ENCODE measurements at places on chromosomes 4 and X.
A peak's percentile ranks its signal among the peaks of the same experiment; 100 is the strongest.

GRCh38 chr4:140870427-140870826 is 114.2 kb upstream of the TBC1D9 start:
- DNase-seq = no peak

DNA sequence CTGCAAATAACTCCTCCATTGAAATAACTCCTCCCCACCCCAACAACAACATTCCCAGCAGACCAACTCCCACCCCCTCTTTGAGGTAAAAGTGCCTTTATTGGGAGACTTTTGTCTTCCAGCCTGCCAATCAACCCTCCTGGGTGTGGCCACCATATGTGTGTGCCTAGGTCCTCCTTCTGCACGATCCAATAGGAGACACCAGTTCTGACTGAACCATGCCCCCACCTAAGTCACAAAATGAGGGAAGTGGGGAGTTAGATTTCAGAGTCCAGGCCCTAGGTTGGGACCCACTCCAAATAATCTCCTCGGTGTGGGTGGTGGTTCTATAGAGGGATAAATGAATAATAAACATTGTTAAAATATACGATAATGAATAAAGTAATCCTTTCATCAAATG is 3.0 kb downstream of the PLP2 start:
- no peak for DNase-seq

- peak; percentile 32 for DNase-seq
These were observed 51.5 kb downstream of the ALPK1 start for GRCh38 chr4:112348488-112349158.

DNA sequence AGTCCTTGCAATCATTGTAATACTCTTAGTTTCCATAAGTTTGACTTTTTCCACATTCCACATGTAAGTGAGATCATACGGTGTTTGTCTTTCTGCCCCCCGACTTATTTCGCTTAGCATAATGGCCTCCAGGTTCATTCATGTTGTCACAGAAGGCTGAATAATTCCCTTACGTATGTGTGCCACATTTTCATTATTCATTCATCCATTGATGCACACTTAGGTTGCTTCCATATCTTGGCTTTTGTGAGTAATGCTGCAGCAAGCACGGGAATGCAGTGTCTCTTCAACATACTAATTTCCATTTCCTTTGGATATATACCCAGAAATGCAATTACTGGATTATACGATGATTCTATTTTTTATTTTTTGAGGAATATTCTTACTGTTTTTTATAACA is 22.0 kb upstream of the VEGFC start:
- no peak for DNase-seq

GRCh38 chrX:50635162-50635561 is 164.5 kb upstream of the DGKK start:
- no peak for DNase-seq

- DNase-seq = no peak
These were observed 200.4 kb upstream of the GYPA start for GRCh38 chr4:144340931-144341330.

GRCh38 chrX:121802881-121803412 is 755.5 kb downstream of the GLUD2 start:
- DNase-seq = no peak

DNA sequence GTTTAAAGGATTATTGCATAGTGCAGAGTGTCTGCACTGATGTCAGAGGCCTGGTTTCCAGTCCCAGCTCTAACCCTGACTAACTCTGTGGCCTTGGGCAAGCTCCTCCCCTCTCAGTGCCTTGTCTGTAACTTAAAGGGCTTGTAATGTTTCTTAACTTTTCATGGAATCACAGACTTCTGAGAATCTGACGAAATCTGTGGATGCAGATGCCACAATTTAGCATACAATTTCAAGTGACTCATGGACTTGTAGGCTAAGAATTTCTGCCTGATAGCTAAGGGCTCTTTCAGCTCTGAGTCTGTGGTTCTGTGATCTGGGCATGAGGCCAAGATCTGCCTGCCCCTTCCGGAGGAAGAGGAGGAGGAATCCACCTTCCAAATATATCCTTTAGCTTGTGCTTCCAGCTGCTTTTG is 236.9 kb downstream of the AR start:
- DNase-seq = no peak

DNA sequence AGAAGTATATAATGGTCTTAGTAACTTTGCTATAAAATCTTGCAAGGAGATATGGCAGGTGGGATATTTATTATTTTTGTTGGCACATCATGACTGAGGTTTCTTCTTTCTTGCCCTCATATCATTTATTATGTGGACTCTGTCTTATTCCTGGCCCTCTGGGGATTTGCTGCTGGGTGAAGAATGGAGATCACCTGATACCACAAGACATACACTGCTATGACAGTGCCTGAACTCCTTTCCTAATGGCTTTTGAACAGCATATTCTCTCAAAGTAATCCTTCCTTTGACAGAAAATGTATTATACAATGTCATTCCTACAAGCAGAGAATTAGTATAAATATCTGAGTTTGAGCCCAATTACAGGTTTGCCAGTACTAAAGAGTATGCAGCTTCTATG is 22.0 kb upstream of the ADGRA3 start:
- no peak for DNase-seq

DNA sequence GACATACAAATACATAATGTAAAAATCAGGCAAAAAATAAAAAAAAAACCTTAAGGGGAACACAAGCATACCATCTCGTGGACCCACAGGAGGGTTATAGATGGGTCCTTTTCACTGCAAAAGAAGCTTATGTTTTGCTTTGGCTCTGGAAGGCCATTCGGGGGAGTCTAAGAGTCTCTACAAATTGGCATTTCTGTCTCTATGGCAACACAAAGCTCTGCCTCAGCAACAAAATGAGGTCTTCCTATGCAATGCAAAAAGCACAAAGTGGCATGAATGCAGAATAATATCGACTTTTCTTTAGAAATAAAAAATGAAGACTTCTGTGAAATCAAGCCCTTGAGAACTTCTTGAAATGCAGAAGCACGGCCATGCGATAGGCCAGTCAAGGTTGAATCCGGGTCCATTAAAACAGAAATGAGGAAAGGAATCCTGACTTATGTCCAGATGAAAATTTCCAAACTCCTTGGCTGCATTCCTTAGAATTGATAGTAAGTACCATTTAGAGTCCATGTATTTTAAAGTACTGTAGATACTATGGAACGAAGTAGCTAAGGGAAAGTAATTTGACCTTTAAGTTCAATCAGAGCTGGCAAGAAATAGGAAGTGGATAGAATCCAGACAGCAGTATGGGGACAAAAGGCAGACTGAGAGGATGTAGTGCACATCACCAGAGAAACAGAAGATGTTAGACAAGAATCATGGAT is 63.7 kb upstream of the PDLIM3 start:
- no peak for DNase-seq

- no peak for DNase-seq
These were observed 3.3 kb downstream of the PCDH10 start for GRCh38 chr4:133152330-133152821.

GRCh38 chrX:118773782-118774181 is 46.4 kb downstream of the IL13RA1 start:
- DNase-seq = no peak

- DNase-seq = no peak
These were observed 51.1 kb downstream of the RPS6KA3 start for GRCh38 chrX:20215565-20215964.

All from HCT116 (cell line).